ENCODE measurements at places on chromosomes 4 and X. TPM values are rescaled to one million over a fixed set of nuclear protein-coding genes. Genes with fewer than 3 reads are reported as not detected.

FGF2 gene
- total RNA-seq, result 16.7 TPM

SSX4B gene
- total RNA-seq, result not detected

NAT8L gene
- total RNA-seq, result 5.6 TPM

TRMT2B gene
- 20.0 TPM for total RNA-seq

KIT gene
- 0.21 TPM for total RNA-seq

UGT2A1 gene
- not detected for total RNA-seq

CCKAR gene
- not detected for total RNA-seq

PROM1 gene
- not detected for total RNA-seq

CSAG2 gene
- 6.1 TPM for total RNA-seq

GALNTL6 gene
- total RNA-seq, result not detected

NMU gene
- total RNA-seq, result 4.2 TPM

IL21 gene
- not detected for total RNA-seq

PRPS2 gene
- 65.6 TPM for total RNA-seq

DTHD1 gene
- total RNA-seq, result not detected

CSN1S1 gene
- not detected for total RNA-seq

DNA sequence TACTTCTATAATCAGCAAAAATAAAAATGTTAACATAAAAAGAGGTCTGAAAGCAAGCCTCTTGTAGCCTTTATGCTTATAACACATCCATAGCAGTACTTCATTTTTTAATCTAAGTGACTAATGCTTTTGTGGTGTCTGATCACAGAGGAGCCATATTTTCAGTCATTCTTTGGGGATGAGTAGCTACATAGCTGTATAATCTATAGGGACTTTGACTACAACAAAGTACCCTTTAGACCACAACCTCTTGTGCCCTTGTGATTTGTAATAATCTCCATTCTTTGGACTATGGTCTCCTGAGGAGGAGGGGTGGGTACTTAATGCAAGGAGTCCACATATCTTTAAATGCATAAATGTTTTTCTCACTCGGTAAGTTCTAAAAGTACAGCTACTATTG, 9.6 kb downstream of the DRP2 start:
- peak; percentile 86 for DNase-seq

DNA sequence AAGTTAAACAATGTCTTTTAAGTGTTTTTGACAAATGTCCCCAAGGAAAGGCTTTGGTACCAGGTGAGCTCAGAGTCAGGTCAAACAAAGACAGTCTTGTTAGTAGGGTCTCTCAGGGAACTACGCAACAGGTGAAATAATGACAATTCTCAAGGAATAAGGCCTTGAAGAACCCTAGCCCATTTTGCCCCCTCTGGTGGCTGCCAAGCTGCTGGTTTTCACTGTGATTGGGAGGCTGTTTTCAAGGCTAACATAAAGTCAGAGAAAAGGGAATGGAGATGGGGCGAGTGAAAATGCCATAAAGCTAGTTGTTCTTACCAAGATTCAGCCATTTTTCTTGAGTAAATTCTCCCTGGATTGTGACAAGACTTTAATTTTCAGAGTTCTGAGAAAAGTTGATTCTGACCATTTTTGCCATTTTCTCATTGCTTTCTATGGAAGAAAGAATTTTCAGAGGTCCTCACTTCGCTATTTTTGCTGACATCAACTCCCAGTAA, 58.7 kb downstream of the RWDD4 start:
- DNase-seq, result peak; percentile 8

- DNase-seq, result no peak
Observed at GRCh38 chr4:174873931-174874330, 44.2 kb upstream of the ADAM29 start.

DNA sequence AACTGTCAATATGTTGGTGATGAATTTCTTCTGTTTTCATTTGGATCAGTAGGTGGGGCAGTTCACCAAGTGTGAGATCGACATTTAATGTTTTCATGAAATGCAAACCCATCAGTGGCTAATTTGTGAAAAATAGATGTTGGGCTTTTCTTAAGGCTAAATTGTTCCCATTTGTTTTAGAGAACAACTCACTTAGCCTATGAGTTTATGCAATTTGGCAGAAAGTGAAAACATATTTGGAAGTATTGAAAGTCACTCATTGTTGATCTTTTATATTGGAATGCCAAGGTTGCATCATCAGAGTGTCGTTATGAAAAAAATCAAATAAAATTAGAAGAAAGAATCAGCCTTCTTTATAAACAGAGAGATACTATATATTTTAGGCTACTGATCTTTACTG, 132.4 kb downstream of the RPA4 start:
- DNase-seq, result no peak

GRCh38 chr4:72084587-72085011, 52.8 kb downstream of the NPFFR2 start:
- DNase-seq, result no peak

DNA sequence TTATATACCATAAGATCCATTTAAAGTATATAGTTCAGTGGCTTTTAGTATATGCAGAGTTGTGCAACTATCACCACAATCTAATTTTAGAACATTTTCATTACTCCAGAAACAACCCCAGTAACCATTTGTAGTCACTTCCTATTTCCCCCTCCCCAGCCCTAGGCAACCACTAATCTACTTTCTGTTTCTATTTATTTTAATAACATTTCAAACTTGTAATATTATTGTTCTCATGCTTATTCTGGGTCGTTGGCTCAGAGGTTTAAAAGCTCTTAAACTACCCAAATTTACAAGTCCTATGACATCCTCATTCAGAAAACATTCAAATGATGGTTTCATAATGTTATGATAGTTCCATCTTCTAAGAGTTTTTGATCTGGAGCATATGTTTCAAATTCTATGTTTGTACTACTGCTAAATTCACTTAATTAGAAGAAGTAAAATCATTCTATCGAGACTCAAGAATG, 18.4 kb downstream of the XIAP start:
- DNase-seq, result no peak

DNA sequence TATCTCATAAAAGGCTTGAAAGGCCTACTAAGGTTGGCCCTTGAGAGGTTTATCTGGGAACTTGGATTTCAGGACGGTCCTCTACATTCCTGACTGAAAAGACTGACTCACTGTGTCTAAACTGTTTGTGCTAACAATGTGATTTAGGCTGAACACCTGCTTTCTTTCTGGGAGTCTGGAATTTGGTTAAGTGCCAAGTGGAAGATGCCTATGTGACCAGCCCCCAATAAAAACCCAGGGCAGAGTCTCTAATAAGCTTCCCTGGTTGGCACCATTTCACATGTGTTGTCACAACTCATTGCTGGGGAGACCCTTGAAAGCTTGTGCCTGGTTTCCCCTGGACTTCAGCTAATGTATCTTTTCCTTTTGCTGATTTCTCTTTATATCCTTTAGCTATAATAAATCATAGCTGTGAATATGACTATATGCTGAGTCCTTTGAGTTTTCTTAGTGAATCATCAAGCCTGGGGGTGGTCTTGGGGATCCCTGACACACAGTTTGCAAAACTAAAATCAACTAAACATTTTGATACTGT, 55.1 kb downstream of the GPR82 start:
- DNase-seq, result peak; percentile 73

DNA sequence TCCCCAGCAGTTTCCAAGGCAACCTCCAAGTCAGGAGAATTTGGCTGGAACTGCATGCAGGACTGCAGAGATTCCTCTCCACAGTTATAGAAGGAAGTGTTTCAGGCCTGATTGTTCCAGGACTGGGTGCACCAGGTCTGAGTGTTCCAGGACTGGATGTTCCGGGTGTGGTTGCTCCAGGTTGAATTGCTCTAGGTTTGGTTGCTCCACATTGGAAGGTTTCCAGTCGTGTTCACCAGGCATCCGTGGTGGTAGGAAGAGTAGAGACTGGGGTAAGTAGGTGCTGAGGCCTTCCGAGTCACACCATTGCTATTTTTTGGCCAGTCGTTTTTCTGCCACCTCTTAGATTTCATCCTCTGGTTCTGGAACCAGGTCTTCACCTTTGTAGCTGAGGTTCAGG, 105.4 kb downstream of the MSN start:
- no peak for DNase-seq

DNA sequence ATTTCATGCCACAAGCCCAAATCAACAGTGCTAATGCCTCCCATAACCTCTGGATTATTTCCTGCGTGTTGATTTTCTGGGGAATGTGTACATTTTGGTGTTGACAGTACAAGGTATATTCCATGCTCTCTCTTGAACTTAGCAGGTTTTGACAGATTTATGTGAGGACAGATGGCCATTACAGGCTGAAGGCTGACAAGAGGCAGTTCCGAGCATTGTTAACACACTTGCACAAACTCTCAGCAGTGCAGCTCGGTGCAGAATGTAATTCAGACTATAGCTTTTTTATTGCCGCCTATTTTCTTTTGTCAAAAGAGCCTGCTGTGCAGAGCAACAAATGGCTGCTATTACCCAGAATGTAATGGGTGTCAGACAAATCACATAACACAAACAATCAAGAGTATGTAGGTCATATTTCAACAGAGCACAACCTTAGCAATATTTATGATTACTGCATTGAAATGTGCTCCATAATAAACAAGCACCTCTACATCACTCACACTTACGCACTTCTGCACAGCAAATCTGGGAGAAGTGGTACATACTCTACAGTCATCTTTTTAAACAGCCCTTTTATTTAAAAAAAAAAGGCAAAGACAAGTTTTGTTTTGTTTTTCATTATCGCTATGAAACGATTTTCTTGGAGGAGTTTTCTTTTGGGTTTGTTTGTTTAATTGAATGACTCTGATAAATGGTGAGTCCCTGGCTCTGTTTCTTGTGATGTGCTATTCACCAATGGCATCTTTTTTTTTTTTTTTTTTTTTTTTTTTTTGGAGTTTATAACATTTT, 71.6 kb downstream of the PPARGC1A start:
- DNase-seq, result no peak

DNA sequence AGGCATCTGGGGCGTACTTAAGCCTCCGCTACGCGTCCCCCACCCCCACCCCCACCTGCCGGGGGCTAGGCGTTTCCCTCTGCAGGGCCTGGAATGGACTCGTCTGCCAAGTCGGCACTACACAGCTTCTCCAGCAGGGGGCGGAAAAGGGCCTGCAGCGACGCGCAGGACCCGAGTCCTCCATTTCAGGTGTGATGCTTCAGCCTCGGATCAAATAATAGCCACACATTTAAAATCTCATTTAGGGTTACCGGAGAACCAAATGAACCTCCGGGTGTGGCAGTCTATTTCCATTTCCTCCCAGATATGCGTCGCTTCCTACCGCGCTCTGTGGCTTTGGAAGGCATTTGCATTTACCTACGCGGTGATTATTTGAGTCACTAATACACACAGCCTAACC, 2.9 kb downstream of the PAK3 start:
- DNase-seq, result peak; percentile 6

GRCh38 chr4:3669553-3669949, 96.6 kb upstream of the ADRA2C start:
- DNase-seq, result no peak

GRCh38 chr4:3705236-3705987, 60.8 kb upstream of the ADRA2C start:
- no peak for DNase-seq

DNA sequence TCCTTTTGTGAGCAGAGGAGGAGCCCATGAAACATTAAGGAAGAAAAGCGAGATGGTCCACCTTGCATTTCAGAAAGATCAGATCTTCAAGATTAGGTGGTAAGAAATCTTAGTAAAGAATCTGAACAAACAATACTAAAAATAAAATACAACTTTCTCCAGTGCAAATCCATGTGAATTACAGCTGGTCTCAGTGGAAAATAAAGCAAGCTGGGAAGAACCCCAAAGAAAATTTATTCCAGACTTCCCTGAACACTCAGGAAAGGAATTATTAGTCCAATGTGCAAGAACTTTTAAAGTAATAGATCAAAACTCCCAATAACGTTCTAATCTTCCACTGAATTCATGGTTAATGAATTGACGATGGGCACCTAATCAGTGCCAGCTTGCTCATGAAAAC, 37.3 kb upstream of the C1QTNF7 start:
- no peak for DNase-seq

- peak; percentile 12 for DNase-seq
Observed at GRCh38 chrX:123422875-123423274, 238.8 kb downstream of the GRIA3 start.

- peak; percentile 2 for DNase-seq
Observed at GRCh38 chr4:114136069-114136468, 156.6 kb upstream of the ARSJ start.

DNA sequence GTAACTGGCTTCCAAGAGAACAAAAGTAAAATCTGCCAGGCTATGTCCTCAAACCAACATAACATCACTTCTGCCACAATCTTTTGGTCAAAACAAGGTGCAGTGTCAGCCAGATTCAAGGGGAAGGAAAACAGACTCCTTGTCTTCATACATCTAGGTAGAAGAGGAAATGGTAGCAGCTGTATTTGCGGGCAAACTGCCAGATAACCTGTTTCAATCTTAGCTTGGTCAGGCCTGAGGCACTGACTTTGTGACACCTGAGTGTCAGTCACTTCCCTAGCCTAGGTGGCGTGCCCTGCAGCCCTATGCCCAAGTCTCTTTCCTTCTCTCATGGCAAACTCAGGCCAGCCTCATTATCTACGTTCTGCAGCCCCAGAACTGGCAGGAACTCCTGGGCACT, 146.2 kb upstream of the JADE1 start:
- DNase-seq, result no peak

DNA sequence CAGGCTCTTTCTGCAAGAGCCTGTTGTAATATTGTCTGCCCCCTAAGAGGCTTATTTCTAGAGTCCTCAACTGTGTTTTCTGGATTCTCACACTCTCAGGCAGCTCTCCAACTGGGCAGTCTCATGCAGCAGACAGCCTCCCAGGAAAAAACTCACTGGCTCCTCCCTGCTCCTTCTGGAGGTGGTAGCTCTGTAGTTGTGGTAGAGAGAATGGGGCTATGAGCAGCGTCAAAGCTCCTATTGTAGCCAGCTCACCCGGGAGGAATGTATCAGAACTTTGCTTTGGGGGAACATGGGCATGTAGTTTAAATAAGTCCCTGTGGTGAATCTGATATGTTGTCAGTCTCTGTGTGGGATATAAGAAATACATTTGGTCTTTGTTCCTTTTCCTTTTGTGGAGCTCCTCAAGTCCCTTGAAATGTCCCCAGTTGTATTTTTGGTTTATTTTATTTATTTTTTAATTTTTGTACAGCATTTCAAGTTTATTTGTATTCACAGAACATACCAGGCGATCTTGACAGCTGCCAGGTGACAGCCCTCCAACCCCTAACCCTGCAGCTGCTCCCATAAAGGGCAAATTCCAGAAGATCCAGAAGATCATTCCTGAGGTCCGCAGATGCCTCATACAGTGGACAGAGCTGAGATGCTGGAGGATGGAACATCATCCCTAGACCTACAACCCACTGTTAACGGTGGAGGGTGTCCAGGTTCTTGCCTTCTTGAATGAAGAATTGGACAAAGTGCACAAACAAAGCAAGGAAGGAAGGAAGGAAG, 45.7 kb downstream of the TRIM61 start:
- DNase-seq, result peak; percentile 75

DNA sequence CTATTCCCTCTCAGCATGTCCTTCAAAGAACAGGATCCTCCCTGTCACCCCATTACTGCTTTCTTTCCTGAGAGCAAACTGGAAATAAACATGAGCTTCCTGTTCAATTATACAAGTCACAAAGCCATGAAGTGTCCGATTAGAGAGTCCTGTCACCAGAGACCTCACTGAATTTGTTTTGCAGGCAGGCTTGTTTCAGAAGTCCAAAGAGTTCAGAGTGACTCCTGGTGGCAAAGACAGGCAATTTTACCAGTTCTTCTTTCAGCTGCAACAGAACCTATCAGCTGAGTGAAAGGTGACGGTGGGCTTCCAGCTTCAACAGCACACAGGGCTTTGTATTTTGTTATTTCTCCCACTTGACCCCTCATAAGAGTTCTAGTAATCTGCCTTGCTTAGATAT, 6.4 kb downstream of the ELK1 start:
- no peak for DNase-seq
